Stimulated activated CD4-positive, alpha-beta T cell treated with anti-CD3 and anti-CD28 coated beads, TNF-alpha, amount 100 ng/mL, for 24 hours (primary cell): ENCODE measurements at places on chromosomes 2 and 18.

- DNase-seq, result no peak
Observed at GRCh38 chr2:157903626-157904025, 27.5 kb upstream of the ACVR1 start.

DNA sequence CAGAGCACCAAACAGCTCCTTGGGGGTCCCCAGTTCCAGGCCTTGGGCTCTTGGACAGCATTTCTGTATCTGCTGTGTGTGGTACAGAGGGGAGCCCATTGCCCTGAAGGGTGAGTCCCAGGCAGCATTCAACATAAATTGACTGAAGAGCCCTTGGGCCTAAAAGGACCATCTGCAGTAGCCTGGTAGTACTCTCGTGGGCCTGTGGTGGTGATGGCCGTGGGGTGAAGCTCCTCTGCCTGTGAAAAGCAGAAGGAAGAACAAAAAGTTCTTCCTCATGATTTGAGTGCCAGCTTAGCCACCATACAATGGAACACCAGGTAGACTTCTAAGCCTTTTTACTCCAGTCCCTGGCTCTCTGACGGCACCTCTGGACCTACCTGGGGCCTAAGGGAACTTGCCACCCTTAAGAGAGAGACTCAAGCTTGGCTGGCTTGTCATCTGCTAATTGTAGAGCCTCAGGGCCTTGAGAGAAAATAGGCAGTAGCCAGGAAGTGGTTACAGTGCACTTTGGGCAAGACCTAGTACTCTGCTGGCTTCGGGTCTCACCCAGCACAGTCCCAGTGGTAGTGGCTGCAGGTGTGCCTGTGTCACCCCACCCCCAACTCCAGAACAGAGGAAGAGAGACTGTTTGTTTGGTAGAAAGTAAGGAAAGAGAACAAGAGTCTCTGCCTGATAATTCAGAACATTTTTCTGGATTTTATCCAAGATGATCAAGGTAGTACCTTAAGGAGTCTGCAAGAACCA lies 84.6 kb upstream of the CERS6 start:
- DNase-seq, result no peak

DNA sequence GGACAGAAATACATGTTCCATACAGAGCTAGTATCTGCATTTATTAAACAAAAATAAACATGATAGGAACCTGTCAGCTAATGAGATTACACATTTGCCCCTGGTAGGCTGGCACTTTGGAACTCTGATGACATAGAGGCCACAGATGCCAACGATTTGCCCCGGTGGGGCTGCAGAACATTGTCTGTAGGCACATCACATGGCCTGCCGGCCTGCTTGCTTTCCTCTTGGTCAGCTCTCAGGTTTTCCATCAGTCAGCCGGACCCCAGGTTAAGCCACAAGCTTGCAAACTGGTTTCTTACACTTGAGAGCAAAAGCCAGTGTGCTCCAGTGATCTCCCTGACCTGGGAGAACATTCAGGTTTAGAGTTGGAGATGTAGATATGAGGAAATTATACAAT lies 60.3 kb downstream of the CRACDL start:
- no peak for DNase-seq

DNA sequence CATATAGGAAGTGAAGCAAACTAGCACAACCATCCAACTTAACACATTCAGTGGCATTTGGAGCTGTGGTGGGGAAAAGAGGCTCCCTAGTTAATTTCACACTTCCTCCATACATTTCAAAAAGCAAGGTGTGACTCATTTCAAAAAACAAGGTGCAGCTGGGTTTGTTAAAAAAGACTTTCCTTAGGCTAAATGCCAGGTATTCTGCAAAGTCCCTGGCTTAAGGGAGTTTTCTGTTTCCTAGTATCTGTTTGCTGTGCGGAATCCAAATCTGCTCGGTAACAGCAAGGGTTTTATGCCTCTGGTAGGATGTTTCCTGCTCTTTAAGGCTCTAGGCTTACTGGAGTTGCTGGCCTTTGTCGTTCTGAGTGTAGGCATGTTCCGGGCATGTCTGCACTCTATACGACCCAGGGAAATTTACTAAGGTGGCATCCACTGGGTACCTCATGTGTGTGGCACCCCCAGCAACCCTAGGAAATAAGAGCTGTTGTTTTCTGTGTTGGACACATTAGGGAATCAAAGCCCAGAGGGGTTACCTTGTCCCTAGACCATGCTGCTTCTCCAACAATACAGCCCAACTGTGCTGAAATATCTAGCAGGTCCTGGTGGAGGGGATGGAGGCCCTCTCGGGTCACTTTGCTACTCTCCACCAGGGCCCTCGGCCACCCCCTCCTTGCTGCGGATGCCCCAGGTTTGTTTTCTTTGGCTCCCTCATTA lies 634 bp upstream of the MSGN1 start:
- no peak for DNase-seq

GRCh38 chr2:138633049-138633448 lies 131.5 kb downstream of the SPOPL start:
- no peak for DNase-seq

GRCh38 chr18:58538604-58539386 lies 90.1 kb downstream of the ALPK2 start:
- no peak for DNase-seq

- DNase-seq, result no peak
Observed at GRCh38 chr18:7190547-7191156, 40.2 kb upstream of the LRRC30 start.

DNA sequence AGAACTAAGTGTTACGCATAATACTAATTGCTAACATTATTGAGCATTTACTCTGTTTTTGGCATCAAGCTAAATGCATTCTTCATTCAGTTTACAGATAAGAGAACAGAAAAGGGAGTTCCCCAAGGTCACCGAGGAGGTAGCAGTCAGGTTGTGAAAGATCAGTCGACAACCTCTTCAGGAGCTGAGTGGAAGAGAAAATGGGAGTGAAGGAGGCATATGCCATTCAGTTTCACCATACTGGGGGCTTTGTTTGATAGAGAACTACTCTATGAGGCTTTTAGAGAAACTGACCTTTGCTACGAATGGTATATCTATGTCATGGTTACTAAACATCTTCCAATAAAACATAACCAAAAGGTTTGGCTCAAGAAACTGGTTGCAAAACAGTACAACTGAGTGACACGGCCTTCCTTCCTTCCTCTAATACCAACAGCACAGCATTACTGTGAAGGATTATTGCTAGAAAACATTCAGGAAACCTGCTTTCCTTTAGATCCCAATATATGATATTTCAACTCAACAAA lies 112.1 kb downstream of the RBMS1 start:
- no peak for DNase-seq

- no peak for DNase-seq
Observed at GRCh38 chr2:190596993-190597392, 51.9 kb upstream of the NAB1 start.

- no peak for DNase-seq
Observed at GRCh38 chr2:187461294-187462261, 13.5 kb upstream of the CALCRL start.

DNA sequence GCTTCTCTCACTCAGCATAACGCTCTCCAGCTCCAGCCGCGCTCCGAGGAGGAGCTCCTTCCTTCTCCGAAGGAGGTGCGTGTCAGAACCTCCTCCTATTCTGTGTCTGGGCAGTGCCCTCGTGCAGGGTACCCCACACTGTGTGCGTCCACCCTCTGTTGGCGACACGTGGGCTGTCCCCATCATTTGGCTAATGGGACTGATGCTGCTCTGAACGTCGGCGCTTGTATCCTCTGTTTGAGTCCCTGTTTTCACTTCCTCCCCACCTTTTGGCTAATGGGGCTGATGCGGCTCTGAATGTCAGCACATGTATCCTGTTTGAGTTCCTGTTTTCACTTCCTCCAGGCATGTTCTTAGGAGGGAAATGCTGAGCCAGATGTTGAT lies 22.2 kb downstream of the KCNG2 start:
- DNase-seq, result no peak
